ENCODE measurements at places on chromosomes 13 and 19.

GRCh38 chr13:78238911-78239310 lies 320.3 kb upstream of the EDNRB start:
- DNase-seq: no peak

GRCh38 chr19:18499055-18499775 lies 22.7 kb downstream of the ELL start:
- DNase-seq: no peak

- no peak for DNase-seq
Measured at GRCh38 chr19:38696729-38697055, 47.6 kb downstream of the CAPN12 start.

- DNase-seq: no peak
Measured at GRCh38 chr19:39270036-39270871, 2.1 kb downstream of the IFNL2 start.

DNA sequence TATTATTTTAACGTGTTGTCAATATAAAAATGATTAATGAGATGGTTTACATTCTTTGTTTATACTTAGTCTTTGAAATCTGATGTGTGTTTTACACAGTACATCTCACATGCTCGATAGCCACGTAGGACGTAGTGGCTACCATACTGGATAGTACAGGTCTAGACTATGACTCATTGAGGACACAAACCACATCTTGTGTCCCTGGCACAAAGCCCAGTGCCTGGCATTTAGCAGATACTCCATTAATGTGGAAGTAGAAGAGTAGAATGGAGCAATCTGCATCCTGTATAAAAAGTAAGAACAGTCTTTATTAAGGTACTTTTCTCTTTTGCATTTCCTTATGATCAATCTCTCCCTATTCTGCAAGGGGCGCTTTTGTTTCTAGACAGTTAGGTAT lies 49.0 kb upstream of the FRY start:
- DNase-seq: peak; percentile 98

GRCh38 chr13:57595775-57596174 lies 35.8 kb upstream of the PCDH17 start:
- no peak for DNase-seq

DNA sequence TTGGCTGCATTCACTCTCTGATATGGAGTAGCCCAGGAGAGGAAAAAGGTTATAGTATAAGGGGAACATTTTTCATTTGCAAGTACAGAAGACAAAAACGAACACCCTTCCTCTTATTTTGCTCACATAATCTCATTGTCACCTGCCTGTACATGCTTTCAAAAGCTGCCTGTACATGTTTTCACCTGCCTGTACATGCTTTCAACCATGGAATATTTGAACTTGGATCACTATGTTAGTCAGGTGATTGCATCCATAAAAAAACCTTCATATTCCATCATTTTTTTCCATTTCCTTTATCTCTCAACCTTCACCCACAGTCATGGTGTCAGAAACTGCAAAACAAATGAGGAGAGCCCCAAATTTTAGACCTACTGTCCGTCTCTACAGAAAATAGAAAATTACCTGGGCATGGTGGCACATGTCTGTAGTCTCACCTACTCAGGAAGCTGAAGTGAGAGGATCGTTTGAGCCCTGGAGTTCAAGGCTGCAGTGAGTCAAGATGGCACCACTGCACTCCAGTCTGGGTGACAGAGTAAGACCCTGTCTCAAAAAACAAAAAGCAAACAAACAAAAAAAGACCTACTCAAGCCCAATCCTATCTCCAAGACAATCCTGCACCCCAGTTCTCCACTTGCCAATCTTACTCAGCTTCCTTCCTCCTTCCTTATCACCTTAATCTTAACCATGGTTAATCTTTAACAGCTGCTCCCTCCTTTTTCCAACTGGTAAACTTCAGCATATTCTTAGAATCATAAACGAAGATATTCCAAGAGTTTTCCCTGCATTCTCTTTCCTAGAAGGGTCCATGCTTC lies 11.6 kb downstream of the IGFL2 start:
- DNase-seq: no peak

- DNase-seq: no peak
Measured at GRCh38 chr19:12834566-12834943, at the start of gene RTBDN. Gene RTBDN, minus strand, starts transcription at chr19:12834579. Its CDS starts 4,600 bp downstream, at chr19:12829979.

- no peak for DNase-seq
Measured at GRCh38 chr13:95822303-95822702, 145.4 kb downstream of the DNAJC3 start.

GRCh38 chr13:47484548-47484947 lies 516.5 kb downstream of the SUCLA2 start:
- no peak for DNase-seq

- no peak for DNase-seq
Measured at GRCh38 chr13:44523146-44524015, 52.7 kb downstream of the TSC22D1 start.

DNA sequence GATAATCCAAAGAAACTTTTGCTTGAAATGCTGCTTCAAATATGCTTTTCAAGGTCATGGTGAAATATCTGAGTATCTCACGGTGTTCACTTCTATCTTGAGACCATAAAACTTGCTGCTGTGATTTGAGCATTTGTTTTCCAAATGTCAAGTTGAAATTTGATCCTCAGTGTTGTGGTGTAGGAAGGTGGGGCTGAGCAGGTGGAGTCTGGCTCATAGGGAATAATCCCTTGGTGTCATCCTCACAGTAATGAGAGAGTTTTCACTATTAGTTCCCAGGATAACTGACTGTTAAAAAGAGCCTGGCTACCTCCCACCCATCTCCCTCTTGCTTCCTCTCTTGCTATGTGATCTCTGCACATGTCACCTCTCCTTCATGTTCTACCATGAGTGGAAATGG lies 858.0 kb upstream of the SLITRK5 start:
- no peak for DNase-seq
